ENCODE measurements at places on chromosomes 16 and 17. TPM values are rescaled to one million over a fixed set of nuclear protein-coding genes. Genes with fewer than 3 reads are reported as not detected.

The EFNB3 gene
- total RNA-seq: 0.90 TPM

The ECI1 gene
- total RNA-seq: 41.1 TPM

The CES5A gene
- total RNA-seq: not detected

- no peak for DNase-seq
These were observed 32.7 kb downstream of the CDK5RAP3 start for GRCh38 chr17:48003417-48004151.

GRCh38 chr17:58783380-58783779 is 27.7 kb downstream of the PPM1E start:
- DNase-seq: peak; percentile 14

DNA sequence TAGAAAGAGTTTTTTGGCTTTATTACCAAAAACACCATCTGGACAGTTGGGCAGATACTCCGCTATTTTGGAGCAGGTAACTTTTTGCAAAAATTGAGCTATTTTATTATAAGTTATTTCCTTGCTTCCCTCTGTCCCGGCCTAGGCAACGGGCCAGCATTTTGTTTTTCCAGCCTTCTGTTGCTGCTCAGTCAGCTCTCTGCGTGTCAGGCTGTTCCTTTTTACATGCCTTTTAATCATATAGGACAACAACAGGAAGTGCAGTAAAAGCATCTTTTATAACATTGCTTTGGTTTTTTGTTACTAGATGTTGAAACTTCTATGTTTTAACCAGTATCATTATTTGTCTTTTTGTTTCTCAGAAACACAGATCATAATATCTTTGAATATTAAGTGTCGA is 30.4 kb downstream of the PPM1D start:
- DNase-seq: peak; percentile 25

DNA sequence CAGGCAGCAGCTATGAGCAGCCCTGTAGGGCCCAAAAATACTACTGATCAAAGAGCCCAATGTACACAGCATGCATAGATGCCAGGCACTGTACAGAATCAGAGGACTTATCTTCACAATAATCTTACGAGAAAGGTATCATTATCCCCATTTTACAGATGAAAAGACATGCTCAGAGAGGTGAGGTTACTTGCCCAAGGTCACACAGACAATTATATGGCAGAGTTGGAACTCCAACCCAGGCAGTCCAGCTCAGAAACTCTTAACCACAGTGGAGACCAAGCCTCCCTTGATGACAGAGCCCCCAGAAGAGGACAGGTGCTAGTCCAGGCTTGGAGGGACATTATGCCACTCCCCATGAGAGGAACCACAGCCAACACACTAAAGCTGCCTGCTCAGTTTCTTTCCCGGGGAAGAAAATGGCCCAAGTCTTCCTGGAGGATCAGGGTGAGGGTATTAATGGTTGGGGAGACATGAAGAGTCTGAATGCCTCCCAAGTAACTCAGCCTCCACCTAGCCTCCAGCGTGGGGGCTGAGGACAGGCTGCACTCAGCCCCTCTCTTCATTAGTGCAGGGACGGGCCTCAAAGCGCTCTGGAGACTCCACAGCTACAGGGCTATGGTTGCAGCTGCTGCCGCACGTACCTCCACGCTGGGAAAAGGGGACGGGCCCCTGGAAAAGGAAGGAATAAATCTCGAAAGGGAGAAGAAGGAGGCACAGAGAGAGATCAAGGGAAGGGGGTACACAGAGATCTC is 826 bp downstream of the UNC119 start:
- DNase-seq: peak; percentile 27

DNA sequence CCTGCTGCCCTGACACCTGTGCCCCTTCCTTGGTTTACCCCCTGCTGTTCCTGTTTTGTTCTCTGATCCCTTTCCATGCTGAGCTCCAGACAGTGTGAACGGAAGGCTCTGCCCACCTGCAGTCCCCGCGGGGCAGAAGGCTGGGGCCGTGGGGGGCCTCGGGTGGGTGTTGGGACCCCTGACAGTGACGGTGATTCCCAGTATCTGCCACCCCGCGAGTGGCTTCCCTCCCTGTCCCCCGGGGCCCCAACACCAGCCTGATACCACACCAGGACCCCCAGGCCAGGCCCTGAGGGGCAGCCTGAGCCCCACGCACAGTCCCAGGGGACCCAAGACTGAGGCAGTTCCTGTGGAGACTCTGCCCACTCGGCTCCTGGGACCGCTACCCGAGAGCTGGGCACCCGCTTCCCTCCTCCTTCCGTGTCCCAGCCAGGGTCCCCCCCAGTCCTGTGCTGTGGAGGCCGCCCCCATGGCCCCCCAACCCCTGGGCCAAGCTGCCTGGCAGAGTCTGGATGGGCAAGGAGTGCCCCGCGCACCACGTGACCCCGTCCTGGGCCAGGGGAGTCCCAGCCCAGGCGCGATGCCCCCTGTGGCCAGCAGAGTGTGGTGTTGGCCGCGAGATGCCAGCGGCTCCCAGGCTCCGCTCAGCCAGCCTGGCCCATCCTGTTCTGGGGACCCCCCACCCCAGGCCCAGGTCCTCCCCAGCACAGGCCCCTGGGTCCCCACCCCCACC is 10.0 kb upstream of the C1QTNF8 start:
- peak; percentile 34 for DNase-seq

DNA sequence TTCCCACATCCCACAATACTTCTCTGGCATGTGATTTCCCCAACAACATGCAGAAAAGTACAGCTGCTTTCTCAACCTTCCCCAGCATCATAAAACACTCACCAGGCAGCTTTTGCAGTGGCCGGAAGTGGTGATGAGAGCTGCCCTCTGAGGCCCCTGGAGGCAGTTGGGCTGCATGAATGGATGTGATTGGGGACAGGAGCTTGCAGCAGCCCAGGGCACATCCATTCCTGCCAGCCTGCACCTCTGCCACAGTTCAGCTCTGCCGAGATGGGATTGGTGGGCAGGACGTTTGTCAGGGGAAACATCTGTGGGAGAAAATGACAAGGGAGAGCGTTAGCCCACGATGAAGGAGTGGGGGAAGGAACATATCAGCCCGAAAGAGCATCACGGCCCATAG is 19.8 kb downstream of the NUBP1 start:
- DNase-seq: no peak

DNA sequence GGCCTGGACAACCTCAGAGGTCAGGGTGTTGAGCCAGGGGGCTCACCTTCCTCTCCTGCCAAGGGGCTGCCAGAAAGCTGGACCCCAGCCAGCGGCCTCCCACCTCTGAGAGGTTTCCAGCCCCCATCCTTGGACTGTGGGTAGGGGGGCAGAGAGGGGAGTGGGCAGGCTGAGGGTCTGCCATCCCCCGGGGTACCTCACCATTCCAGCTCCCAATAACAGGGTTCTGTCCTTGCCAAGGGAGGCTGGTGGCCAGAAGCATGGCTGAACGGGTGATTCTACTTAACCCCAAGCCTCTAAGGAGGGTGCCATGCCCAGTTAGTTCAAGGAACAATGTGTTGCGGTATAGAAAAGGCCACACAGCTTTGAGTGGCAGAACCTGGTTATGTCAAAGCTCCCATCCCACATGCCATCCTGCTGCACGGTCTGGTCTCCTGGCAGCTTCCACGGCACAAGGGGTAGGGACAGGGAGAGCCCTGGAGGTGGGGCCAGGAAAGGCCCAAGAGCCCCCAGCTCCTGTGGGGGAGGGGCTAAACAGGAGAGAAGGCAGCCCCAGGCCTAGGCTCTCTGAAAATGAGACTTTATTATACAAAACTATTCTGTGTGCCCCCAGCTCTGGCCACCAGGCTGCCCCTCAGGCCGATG is 19.8 kb downstream of the B9D1 start:
- DNase-seq: no peak

- DNase-seq: no peak
These were observed 5.7 kb downstream of the QPRT start for GRCh38 chr16:29684679-29685078.

GRCh38 chr17:66432411-66432957 is 130.1 kb downstream of the PRKCA start:
- no peak for DNase-seq

GRCh38 chr16:4247460-4247784 is 5.5 kb upstream of the SRL start:
- no peak for DNase-seq

GRCh38 chr17:50255766-50256635 is 18.3 kb upstream of the TMEM92 start:
- DNase-seq: no peak

- DNase-seq: no peak
These were observed 7.6 kb downstream of the ADCY7 start for GRCh38 chr16:50273888-50274325.

DNA sequence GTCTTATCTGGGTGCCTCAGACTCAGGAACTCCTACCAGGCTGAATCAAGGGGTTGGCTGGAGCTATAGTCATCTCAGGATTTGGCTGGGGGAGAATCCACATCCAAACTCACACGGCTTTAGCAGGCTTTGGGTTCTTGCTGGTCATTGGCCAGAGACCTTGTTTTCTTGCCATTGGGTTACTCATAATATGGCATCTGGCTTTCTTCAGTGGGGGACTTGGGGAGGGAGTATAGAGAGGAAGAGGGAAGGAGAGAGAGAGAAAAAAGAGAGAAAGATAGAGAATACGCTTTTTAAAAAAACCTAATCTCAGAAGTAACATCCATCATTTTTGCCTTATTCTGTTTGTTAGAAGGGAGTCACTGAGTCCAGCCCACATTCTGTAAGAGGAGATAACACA is 191.5 kb upstream of the SHISA6 start:
- no peak for DNase-seq

Data from fibroblast of the aortic adventitia (primary cell).